ENCODE measurements at places on chromosomes 5 and 9. TPM values are rescaled to one million over a fixed set of nuclear protein-coding genes. Genes with fewer than 3 reads are reported as not detected.
A peak's percentile ranks its signal among the peaks of the same experiment; 100 is the strongest.

DNA sequence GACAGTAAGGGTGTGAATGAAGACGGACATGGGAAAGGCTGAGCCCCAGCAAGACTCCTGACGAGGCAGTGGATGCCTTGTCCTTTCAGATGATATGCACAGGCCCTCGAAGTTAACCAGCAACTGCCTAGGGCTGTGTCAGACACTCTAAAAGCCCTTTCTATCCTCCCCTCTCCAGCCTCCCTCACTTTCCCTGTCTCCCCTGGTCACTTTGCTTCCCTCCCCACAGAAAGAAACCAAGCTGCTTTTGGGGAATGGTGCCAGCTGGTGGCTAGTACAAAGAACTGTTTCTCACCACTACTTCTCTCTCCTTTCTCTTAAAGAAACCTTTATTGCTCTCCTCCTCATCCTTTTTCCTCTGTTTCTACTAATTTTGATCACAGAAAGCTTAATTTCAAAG is 21.4 kb downstream of the LHFPL2 start:
- peak; percentile 33 for DNase-seq

- no peak for DNase-seq
These were observed 44.4 kb downstream of the DROSHA start for GRCh38 chr5:31487506-31487905.

DNA sequence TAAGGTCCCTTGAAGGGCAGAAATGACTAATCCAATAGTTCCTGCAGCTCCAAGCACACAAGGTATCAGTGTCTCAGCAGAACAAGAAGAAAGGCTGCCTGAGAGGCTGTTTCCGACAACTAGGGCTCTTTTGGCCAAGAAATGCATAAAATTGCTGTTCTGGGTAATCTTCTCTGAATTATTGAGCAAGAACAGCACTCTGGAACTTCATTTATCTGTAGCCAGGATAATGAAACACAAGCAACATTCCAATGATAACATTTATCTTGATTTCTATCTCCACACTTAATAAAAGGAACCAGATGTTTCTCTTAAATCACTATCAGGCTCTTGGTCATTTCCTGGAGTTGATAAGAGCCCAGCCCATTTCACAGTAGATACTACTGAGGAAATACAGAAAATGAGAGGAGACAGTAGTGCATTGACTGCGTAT is 17.0 kb upstream of the AUH start:
- DNase-seq: no peak

GRCh38 chr9:110178281-110178680 is 29.7 kb downstream of the C9orf152 start:
- peak; percentile 40 for DNase-seq

DNA sequence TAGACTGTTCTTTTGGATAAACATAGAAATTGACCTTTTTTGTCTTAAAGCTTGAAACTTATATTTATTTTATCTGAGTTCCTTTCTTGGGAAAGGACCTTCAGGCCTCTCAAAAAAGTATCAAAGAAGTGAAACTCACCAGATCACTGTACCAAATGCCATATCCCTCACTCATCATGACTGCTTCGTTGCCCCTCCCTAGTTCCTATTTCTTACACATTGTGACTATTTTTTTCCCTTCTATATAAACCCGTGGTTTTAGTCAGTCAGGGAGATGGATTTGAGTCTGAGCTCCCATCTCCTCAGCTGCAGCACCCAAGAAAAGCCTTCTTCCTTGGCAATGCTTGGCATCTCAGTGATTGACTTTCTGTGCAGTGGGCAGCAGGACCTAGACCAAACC is 129.4 kb downstream of the LPAR1 start:
- no peak for DNase-seq

DNA sequence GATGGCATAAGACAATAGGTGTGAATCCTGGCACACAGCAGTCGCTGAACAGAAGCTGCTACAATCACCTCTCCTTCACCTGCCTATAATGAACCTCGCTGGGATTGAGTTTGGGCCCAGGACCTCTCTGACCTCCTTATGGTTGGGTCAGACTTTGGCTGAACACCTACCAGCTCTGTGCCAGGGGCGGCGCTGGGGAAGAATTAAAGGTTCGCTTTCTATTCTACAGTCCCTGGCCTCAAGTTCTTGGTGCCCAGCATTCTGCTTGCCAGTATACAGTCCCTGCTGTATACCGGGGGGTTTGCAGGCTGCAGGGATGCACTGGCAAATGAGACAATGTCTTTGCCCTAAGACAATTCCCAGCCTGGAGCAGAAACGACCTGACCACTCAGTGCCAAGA is 895 bp upstream of the STRBP start:
- no peak for DNase-seq

GRCh38 chr9:91178281-91179236 is 183.2 kb downstream of the AUH start:
- DNase-seq: no peak

GRCh38 chr5:172321593-172321992 is 38.0 kb upstream of the UBTD2 start:
- DNase-seq: no peak

GRCh38 chr9:126709241-126709640 is 95.5 kb downstream of the LMX1B start:
- DNase-seq: no peak

DNA sequence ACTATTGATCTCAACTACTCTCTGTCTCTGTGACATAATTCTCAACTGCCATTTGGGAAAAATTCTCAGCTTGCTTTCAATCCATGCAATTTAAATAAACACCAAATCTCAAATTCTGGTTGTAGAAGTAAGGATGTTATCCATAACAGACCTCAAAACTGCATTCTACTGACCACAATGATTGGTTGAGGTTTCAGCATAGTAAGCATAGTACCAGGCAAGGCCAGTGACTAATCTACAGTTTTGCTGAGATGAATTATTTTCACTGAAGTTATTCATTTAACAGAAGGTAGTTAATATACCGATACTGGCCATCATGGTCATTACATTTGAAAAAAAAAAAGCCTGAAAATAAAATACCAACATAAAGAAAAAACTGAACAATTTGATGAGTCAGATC is 488.0 kb upstream of the CDH18 start:
- peak; percentile 15 for DNase-seq

GRCh38 chr9:35001803-35002502 is 12.4 kb downstream of the DNAJB5 start:
- peak; percentile 67 for DNase-seq

DNA sequence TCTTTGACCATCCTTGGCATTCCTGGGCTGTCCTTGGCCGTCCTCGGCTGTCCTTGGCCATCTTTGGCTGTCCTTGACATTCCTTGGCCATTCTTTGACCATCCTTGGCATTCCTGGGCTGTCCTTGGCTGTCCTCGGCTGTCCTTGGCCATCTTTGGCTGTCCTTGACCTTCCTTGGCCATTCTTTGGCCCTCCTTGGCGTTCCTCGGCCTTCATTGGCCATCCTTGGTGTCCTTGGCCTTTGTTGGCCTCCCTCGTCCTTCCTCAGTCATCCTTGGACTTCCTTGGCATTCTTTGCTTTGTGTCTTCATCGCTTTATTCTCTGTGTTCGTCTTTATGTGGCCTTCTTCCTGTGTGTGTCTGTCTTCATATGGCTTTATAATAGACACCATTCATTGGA is 20.7 kb downstream of the NDUFS6 start:
- DNase-seq: no peak

- DNase-seq: peak; percentile 98
These were observed 58.2 kb upstream of the GGTA1 start for GRCh38 chr9:121557581-121558447.

- DNase-seq: no peak
These were observed 24.2 kb downstream of the KCNMB1 start for GRCh38 chr5:170365011-170365410.

DNA sequence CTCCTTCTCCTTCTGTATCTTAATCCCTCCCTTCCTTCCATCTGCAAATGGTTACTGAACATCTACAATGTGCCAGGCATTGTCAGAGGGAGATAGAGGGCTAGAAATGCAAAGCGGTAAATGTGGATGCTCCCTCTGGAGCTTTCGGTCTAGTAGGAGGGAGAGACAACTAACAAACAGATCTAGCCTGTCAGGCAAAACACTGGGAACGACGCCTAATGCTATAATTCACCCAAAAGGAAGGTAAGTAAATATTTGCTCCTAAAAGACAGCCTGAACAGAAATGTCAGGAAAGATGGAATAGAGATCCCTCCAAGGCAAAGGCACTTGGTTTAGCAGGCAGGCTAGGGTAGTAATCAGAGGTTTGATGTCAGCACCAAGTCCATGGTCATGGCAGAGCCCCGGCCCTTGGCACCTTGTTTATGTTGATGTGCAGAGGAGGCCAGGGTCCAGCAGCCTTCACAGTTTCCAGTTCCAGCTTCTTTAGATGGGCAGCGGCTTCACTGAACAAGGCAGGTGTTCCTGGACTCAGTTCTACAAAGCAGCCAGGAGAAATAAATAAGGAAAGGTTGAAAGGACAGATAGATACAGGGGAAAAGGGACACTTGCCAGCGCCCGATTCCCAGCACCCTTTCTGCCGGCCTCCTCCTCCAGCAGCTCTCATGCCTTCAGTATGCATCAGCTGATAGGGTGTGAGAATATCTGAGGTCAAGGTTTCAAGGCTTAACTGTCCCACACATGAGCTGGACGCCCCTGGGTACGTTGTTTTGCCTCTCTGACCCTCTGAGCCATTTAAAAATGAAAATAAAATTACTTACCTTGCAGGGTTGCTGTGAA is 46.5 kb upstream of the FRRS1L start:
- no peak for DNase-seq

DNA sequence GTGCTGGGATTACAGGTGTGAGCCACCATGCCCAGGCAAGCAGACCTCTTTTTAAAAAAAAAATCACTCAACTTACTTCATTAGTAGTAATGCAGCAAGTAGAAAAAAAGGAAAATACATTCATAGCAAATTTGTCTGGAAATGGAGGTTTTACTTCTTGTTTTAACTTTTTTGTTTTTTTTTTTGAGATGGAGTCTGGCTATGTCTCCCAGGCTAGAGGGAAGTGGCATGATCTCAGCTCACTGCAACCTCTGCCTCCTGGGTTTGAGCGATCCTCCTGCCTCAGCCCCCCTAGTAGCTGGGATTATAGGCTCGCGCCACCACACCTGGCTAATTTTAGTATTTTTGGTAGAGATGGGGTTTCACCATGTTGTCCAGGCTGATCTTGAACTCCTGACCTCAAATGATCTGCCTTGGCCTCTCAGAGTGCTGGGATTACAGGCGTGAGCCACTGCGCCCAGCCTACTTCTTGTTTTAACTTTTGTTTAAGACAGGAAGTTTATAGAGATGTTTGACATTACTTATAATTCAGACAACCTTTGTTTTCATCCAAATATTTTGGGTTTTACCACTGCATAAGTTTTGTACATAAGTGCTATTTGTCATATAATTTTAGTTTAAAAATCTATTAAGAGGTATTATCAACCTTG is 26.5 kb downstream of the UBE2R2 start:
- DNase-seq: no peak

The HTR4 gene
- total RNA-seq: not detected

The TRMO gene
- total RNA-seq: 18.4 TPM

The LRRC19 gene
- not detected for total RNA-seq

The WDR38 gene
- total RNA-seq: not detected

The TLE1 gene
- total RNA-seq: 21.9 TPM

The PCDHB7 gene
- 2.1 TPM for total RNA-seq

The PHF24 gene
- not detected for total RNA-seq
